Heart right ventricle (tissue), 16 donors: ENCODE measurements at places on chromosomes 16 and 17.
A peak's percentile ranks its signal among the peaks of the same experiment; 100 is the strongest.

DNA sequence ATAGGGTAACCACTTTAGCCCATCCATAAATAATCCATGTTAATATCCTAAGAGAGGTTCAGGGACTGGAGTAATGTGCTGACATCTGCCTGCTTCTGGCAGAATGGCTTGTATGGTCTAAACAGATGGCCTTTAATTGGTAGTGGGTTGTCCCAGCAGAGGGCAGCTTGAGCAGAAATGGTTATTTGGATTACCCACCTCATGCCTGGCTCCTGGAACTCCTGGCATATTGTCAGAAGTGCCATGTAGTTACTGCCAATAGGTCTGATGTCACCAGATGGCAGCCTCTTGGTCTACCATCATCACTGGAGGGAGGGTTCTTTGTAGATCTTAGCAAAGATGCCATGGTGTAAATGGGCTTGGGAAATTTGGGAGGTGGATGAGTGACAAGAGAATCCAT lies 157.5 kb upstream of the SOX9 start:
- DNase-seq = no peak
- H3K4me3 ChIP-seq = no peak overlapping the region
- no peaks in the 10 kb centered on the region for H3K36me3 ChIP-seq
- no peak overlapping the region for H3K27ac ChIP-seq
- no peaks in the 10 kb centered on the region for H3K27me3 ChIP-seq

GRCh38 chr17:79501910-79502309 lies 108.9 kb downstream of the RBFOX3 start:
- peaks cover 43% of the 10 kb centered on the region for H3K27me3 ChIP-seq
- H3K36me3 ChIP-seq = no peaks in the 10 kb centered on the region
- H3K4me3 ChIP-seq = no peak overlapping the region

- DNase-seq = no peak
- no peak overlapping the region for H3K4me3 ChIP-seq
- H3K27ac ChIP-seq = no peak overlapping the region
- no peaks in the 10 kb centered on the region for H3K36me3 ChIP-seq
These were observed 37.5 kb downstream of the ADCY7 start for GRCh38 chr16:50303605-50304466.

DNA sequence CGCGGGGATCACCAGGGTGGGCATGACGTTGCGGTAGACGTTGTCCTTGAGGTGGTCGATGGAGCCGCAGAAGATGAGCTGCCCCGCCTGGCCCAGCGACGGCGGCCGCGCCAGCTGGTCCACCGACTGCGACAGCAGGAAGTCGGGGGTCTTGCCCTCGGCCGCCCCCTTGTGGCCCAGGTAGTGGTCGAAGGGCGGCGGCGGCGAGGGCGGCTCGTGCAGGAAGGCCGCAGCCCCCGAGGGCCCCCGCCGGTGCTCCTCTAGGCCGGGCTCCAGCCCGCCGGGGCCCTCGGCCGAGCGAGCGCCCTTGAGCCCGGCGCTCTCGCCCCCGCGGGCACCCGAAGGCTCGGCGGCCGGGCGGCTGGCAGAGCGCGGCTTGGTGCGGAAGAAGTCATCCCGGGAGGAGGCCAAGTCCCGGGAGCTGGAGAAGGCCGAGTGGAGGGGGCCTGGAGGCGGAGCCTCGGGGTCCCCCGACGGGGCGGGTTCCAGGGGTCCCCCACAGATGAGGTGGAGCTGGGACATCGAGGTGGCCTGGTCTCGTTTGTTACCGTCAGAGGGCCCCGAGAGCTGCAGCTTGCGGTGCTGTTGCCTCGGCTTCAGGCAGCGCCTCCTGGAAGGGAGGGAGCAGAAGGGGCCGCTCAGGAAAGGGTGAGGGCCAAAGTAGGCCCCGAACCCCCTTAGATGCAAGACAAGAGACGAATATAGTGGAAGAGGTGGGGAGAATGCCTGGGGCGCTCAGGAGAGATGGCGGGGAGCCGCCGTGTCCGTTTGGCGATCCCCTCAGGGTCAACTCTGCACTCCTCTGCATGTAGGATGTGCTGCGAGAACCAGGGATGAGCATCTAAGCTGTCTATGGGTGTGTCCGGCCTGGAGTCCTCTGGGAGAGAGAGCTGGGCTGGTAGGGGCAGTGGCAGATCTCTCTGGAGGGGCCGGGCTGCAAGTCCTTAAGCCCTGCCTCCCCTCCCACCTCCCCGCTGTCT lies 8.8 kb downstream of the FAM171A2 start:
- no peak overlapping the region for H3K27ac ChIP-seq
- H3K36me3 ChIP-seq = peaks cover 8% of the 10 kb centered on the region
- H3K4me1 ChIP-seq = no peaks in the 10 kb centered on the region
- peak overlapping the region; percentile 51 for H3K4me3 ChIP-seq
- no peak for DNase-seq

DNA sequence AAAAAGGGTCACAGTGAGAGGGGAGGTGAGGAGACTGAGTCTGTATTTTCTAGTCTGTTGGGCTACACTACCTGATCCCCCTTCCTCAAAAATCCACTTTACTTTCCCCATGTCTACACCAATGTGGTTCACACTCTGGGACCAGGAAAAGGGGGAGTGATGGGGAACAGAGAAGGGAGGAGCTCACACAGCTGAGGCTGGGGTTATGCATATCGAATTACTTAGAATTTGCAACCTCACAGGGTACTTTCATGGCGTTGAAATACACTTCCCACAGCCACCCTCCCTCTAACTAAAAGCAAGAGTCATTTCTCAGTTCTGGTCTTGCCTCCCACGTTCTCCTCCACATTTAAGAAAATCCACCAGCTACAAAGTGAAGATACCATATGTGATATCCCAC lies 14.1 kb downstream of the MAPT start:
- peaks cover 22% of the 10 kb centered on the region for H3K4me1 ChIP-seq
- no peaks in the 10 kb centered on the region for H3K36me3 ChIP-seq
- DNase-seq = no peak
- H3K4me3 ChIP-seq = no peak overlapping the region
- no peaks in the 10 kb centered on the region for H3K27me3 ChIP-seq
- H3K27ac ChIP-seq = no peak overlapping the region

- no peaks in the 10 kb centered on the region for H3K4me1 ChIP-seq
- peaks cover 16% of the 10 kb centered on the region for H3K27me3 ChIP-seq
- H3K36me3 ChIP-seq = no peaks in the 10 kb centered on the region
- no peak for DNase-seq
These were observed 7.7 kb downstream of the BEAN1 start for GRCh38 chr16:66434619-66435430.

DNA sequence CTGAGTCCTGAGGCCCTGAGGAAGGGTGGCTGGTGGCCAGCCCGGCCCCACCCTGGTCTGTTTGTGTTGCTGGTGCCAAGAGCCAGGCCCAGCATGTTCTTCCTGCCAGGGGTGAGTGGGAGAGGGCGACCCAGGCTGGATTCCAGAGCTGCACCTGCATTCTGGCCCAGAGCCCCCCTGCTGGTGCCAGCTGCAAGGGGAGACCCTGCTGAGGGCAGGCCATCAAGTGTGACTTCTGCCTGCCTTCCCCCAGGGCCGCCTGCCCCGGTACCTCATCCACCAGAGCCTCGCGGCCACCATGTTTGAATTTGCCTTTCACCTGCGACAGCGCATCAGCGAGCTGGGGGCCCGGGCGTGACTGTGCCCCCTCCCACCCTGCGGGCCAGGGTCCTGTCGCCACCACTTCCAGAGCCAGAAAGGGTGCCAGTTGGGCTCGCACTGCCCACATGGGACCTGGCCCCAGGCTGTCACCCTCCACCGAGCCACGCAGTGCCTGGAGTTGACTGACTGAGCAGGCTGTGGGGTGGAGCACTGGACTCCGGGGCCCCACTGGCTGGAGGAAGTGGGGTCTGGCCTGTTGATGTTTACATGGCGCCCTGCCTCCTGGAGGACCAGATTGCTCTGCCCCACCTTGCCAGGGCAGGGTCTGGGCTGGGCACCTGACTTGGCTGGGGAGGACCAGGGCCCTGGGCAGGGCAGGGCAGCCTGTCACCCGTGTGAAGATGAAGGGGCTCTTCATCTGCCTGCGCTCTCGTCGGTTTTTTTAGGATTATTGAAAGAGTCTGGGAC lies 2.4 kb upstream of the TCAP start:
- no peaks in the 10 kb centered on the region for H3K27me3 ChIP-seq
- H3K4me3 ChIP-seq = no peak overlapping the region
- H3K36me3 ChIP-seq = no peaks in the 10 kb centered on the region
- H3K27ac ChIP-seq = peak overlapping the region; percentile 90
- no peak for DNase-seq

DNA sequence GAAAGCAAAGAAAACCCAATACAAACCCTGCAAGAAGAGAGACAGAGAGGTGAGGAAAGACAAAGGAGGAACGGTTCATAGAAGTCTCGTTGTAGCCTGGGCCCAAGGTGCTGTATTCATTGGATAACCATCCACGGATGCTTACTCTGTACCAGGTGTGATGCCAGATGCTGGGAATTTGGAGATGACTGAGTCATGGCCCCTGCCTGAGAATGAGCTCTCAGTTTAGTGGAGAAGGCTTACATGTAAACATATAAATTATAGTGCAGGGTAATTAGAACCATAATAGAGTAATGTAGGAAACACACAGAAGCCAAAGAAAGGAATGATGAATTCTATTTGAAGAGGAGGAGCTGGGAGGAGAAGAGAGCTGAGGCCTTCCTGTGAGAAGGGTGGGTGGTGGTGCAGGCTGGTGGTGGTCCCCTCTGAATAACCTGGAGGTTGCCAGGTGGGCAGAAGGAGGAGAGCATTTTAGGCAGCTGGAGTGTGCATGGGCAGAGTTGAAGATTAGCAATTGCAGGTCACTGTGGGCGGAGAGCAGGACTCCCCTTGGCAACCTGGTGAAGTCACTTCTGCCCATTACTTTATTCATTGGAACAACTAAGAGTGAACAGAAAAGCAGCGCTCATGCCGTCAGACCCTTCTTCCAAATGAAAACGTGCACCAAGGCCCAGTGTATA lies 7.7 kb upstream of the ZG16 start:
- no peak overlapping the region for H3K4me3 ChIP-seq
- no peak for DNase-seq
- no peaks in the 10 kb centered on the region for H3K4me1 ChIP-seq
- no peaks in the 10 kb centered on the region for H3K36me3 ChIP-seq
- no peak overlapping the region for H3K27ac ChIP-seq
- H3K27me3 ChIP-seq = no peaks in the 10 kb centered on the region

- peaks cover 34% of the 10 kb centered on the region for H3K4me1 ChIP-seq
- peaks cover 63% of the 10 kb centered on the region for H3K36me3 ChIP-seq
- peak overlapping the region; percentile 74 for H3K4me3 ChIP-seq
- peak; percentile 32 for DNase-seq
- H3K27ac ChIP-seq = peak overlapping the region; percentile 92
These were observed 488 bp downstream of the SPSB3 start for GRCh38 chr16:1781758-1782407.

DNA sequence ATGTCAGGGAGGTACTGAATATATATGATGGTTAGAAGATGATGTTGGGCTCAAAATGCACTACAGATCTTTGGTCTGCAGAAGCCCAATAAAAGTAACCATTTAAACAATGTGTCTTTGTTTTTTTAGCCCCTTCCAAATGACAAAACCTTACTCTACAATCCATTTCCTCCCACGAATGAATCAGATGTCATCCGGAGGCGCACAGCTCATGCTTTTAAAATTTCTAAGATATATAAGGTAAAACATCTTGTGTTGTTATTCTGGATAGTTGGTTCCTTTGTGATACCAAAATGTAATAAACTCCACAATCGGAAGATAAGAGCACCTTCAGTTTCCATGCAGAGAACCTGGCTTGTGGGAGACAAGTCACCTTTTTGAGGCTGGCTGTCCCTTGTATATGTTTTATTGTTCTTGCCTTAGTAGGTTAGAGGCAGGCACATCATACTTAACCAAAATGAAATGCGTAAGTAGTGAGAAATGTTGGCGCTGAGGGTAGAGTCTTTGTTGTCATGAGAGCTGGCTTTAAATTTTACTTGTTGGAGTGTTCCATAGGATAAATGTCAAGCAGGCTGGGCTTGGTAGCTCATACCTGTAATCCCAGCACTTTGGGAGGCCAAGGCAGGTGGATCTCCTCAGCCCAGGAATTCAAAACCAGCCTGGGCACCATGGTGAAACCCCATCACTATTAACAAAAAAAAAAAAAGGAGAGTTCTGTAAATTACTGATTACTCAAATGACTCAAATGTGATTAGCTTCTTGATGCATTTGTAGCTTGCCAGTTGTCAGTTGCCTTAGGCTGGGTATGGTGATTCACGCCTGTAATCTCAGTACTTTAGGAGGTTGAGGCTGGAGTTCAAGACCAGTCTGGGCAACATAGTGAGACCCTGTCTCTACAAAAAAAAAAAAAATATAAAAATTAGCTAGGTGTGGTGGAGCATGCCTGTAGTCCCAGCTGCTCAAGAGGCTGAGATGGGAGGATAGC lies 19.7 kb upstream of the SNTB2 start:
- no peaks in the 10 kb centered on the region for H3K27me3 ChIP-seq
- H3K36me3 ChIP-seq = peaks cover 26% of the 10 kb centered on the region
- no peak overlapping the region for H3K27ac ChIP-seq

- H3K36me3 ChIP-seq = no peaks in the 10 kb centered on the region
- no peaks in the 10 kb centered on the region for H3K27me3 ChIP-seq
These were observed 10.4 kb downstream of the C16orf46 start for GRCh38 chr16:81066681-81067080.

GRCh38 chr16:57590654-57591085 lies 37.8 kb upstream of the ADGRG1 start:
- peaks cover 9% of the 10 kb centered on the region for H3K4me1 ChIP-seq
- DNase-seq = no peak
- H3K4me3 ChIP-seq = no peak overlapping the region
- no peaks in the 10 kb centered on the region for H3K27me3 ChIP-seq

- peaks cover 48% of the 10 kb centered on the region for H3K4me1 ChIP-seq
- H3K27ac ChIP-seq = no peak overlapping the region
- H3K27me3 ChIP-seq = no peaks in the 10 kb centered on the region
- DNase-seq = no peak
- no peak overlapping the region for H3K4me3 ChIP-seq
- no peaks in the 10 kb centered on the region for H3K36me3 ChIP-seq
These were observed 1.5 kb upstream of the LGALS3BP start for GRCh38 chr17:78981010-78981888.

DNA sequence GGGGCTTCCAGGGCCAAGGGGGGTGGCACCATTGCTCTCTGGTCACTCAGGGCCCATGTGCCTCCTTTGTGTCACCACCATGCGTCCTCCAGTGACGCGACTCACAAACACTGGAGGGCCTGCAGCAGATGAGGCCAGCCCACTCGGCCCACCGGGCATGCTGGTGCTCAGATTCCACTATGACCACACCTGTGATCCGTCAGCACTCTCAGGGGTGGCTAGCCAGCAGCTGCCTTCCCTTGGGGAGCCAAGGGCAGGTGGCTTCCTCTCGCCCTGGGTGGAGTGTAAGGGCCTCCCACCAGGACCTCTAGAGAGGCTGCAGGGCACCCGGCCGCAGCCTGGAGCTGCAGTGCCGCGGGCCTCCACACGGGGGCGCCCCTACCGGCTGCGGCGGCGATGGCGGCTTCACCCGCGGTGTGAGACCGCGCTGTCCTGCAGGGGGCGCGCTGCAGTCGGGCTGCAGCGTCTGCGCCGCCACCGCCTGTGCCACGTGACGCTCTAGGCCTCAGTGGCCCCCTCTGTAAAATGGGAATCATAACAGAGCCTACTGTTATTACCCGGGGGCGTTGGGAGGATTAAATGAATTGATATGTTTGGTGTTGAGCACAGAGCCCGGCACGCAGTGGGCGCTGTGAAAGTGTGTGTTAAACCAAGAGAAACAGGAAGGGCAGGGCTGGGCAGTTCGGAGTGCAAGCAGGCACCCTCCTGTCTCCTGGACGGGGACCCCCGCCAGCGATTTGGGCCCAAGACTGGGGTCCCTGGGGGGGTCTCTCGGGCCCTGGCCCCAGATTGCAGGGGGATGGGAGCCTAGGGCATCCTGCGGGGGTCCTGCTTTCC lies 192.4 kb upstream of the GSE1 start:
- no peak overlapping the region for H3K4me3 ChIP-seq
- no peaks in the 10 kb centered on the region for H3K36me3 ChIP-seq

- no peaks in the 10 kb centered on the region for H3K4me1 ChIP-seq
- H3K27ac ChIP-seq = no peak overlapping the region
- H3K36me3 ChIP-seq = no peaks in the 10 kb centered on the region
- H3K27me3 ChIP-seq = no peaks in the 10 kb centered on the region
- no peak overlapping the region for H3K4me3 ChIP-seq
- no peak for DNase-seq
These were observed 14.3 kb downstream of the CMTM4 start for GRCh38 chr16:66682271-66682670.
